ENCODE measurements at places on chromosomes 7 and 10.

GRCh38 chr10:64275001-64275400 is 753.8 kb downstream of the REEP3 start:
- DNase-seq, result no peak

DNA sequence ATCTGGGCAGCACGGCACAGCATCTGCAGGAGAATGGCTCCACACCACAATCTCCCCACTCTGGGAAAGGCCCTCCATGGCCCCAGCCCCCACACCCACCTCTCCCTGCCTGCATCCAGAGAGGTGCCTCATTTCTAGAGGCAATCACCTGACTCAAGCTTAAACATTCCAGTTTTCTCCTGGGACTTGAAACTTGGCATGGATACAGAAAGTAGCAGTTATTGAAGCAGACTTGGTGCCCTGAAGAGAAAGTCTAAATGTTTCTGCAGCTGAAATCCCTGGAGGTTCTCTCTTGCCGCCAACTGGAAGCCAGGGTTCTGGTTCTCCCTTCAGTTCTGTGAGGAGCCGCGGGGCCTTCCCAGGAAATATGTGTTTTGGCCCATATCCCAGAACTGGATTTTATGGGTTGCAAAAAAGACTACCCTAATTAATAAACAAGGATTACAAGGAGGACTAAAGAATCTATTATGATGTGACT is 122.8 kb downstream of the SKIDA1 start:
- DNase-seq, result no peak

DNA sequence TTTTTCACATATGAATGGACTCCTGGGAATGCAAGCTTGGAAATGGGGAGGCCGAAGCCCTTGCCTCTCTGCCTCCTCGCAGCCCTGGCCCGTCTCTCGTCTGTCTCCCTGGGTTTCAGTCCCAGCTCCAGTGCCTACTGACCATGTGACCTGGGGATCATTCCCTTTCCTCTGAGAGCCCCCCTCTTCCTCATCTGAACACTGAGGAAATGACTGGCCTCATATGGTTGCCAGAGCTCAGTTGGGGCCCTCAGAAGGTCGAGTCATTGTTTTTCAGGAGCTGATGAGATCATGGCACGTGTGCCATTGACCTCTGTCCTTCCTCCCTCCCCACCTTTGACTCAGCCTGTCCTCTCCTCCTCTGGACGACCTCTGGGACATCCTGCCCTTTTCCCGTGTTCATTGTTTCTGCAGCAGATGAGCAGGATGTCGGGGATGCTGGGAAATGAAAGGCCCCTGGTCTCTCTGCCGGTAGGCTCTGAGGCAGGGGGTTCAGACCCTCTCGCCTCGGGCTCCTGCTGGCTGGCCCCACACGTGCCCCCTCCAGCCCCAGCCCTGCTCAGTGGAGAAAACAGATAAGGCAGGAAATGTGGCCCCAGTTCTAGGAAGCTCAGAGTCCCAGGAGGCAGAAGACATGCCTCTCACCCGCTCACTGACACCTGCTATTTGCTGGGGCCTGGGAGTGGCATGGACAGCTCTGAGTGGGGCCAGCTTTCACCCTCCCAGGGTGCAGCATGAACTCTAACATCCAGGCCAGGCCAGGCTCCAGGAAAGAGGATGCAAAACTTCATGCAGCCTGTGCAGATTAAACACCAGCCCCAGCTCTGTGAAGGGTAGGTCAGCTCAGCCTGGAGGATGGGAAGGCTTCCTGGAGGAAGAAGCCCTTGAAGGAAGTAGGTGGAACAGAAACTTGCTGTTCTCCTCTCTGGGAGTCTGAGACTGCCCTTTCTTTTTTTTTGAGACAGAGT is 8.3 kb upstream of the PPP1R35 start:
- no peak for DNase-seq

DNA sequence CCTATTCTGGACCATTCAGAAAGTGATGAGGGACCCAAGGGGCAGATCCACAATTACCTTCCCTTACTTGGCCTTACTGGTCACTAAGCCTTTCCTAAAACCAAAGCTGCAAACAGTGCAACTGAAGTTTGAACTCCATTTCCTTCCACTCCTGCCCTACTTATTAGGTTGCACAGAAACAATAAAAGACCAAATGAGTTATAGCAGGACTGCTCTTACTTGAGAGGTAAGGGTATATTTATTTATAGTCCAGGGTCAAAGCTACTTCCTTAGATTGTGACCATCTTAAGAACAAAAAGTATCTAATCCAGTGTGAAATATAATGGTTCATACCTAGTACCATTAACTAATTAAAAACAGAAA is 27.0 kb downstream of the CDK6 start:
- no peak for DNase-seq

GRCh38 chr7:132154695-132155471 is 421.4 kb downstream of the PLXNA4 start:
- DNase-seq, result no peak

- DNase-seq, result no peak
Observed at GRCh38 chr7:2157473-2158279, 75.1 kb downstream of the MAD1L1 start.

All from T-helper 9 cell (primary cell).